ENCODE measurements at places on chromosomes 1 and 21. TPM values are rescaled to one million over a fixed set of nuclear protein-coding genes. Genes with fewer than 3 reads are reported as not detected.

Gene BTBD8
- total RNA-seq = 0.67 TPM

Gene PADI6
- not detected for total RNA-seq

Gene SERPINC1
- not detected for total RNA-seq

Gene AURKAIP1
- total RNA-seq = 216 TPM

Gene TMEM82
- not detected for total RNA-seq

Gene CKS1B
- 72.9 TPM for total RNA-seq

- peaks cover 28% of the 10 kb centered on the region for H3K36me3 ChIP-seq
- no peak for DNase-seq
- H3K27ac ChIP-seq = no peak overlapping the region
Measured at GRCh38 chr1:89581859-89582258, 51.1 kb upstream of the LRRC8C start.

DNA sequence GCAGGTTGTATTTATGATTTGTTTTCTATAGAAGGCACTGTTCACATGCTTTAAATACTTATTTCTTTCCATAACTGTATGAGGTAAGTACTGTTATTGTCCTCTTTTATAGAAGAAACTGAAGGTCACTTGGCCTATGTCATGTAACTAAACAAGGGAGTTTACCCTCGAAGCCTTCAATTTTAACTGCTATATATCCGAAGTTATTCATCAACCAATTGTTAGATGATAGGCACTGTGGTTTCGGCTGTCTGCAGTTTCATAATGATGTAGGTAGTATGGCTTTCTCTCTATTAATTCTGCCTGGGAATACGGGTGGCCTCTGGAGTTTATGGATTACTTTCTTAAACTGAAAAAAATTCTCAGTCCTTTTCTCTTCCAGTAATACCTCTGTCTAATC is 413.3 kb upstream of the ADGRL2 start:
- H3K4me1 ChIP-seq = no peaks in the 10 kb centered on the region
- no peak overlapping the region for H3K27ac ChIP-seq
- no peak for DNase-seq
- H3K36me3 ChIP-seq = no peaks in the 10 kb centered on the region
- H3K27me3 ChIP-seq = no peaks in the 10 kb centered on the region

DNA sequence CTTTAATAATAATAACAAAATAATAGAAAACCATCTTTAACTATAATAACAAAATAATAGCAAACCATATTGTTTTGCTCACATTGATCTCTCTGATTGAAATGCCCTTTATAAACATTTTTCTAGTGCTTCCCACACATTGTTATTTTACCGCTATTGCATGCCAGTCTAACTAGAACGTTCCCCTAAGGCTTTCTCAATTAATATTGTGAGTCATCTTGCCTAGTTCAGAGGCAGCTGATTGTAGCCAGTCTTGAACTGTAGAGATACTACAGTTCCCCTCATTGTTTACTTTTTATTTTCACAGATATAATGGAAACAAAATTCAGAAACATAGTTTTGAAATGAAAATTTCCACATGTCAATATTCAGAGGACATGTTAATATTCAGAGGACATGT is 192.3 kb upstream of the ADGRL4 start:
- H3K27ac ChIP-seq = no peak overlapping the region
- no peaks in the 10 kb centered on the region for H3K36me3 ChIP-seq
- H3K27me3 ChIP-seq = no peaks in the 10 kb centered on the region
- H3K4me1 ChIP-seq = no peaks in the 10 kb centered on the region
- no peak overlapping the region for H3K4me3 ChIP-seq

DNA sequence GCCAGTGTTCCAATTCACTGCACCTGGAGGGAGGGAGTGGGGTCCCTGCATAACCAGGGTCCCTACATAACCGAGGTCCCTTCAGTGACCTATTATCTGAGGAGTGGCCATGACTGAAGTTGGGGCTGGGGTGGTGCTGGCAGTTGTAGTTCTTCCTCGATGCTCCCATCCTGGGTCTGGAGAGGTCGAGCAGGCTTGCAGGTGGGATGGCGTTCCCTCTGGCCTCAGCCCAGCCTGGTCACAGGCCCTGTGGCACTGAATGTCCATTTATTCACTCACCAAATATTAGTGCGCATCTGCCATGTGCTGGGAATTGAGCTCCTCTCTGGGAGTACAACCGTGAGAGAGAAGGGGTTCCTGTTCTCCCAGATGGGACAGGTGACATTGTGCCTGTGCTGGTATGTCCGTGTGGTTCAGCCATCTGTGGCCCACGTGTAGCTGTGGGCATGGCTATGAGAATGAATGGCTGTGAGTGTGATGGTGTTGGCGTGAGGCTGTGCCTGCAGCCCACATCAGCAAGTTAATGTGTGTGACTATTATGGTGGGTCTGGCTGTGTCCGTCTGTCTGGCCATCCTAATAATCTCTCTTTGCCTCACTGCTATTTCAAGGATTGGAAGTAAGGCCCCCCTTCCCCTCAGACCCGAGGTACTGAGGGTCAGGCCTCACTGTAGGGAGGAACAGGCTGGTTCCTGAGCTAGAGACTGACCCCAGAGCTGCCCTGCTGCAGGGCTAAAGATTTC is 3.9 kb upstream of the SLC6A9 start:
- H3K36me3 ChIP-seq = no peaks in the 10 kb centered on the region
- H3K27ac ChIP-seq = no peak overlapping the region
- no peak for DNase-seq
- H3K4me1 ChIP-seq = no peaks in the 10 kb centered on the region
- no peak overlapping the region for H3K4me3 ChIP-seq
- H3K27me3 ChIP-seq = peaks cover 2% of the 10 kb centered on the region

DNA sequence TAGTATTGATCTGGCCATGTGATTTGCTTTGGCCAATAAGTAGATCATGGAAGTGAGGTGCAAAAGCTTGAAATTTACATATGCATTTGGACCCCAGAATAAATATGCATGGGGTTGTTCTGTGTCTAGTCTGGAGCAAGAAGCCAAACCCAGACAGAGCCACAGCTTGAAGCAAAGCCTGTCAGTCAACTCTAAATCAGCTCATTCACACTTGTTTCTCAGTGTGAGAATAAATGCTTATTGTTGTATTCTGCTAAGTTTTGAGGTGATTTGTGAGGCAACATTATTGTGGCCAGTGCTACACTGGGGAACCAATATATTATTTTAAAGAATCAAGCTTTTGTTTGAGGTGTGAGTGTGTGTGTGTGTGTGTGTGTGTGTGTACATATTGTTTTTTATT is 12.2 kb upstream of the PGLYRP3 start:
- H3K27ac ChIP-seq = no peak overlapping the region
- no peak overlapping the region for H3K4me3 ChIP-seq
- peaks cover 11% of the 10 kb centered on the region for H3K36me3 ChIP-seq
- no peaks in the 10 kb centered on the region for H3K4me1 ChIP-seq
- peaks cover 38% of the 10 kb centered on the region for H3K27me3 ChIP-seq

DNA sequence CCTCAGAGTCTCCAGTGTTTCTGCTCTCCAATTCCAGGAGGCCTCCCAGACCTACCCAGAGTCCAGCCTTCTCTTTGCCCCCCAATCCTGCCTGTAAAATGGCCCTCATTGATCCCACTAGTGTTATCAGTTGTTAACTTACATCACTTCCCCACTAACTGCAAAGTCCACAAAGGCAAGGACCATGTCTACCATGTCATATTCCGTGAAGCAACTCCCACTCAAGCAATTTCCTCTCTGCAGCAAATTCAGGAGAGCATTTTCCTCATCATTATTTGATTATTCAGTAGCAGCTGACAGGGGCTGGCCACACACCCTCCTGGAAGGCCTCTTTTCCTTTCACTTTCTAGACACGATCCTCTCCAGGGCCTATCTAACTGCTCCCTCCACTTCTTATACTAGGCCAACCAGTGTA is 153.5 kb downstream of the RERE start:
- no peaks in the 10 kb centered on the region for H3K27me3 ChIP-seq
- H3K4me3 ChIP-seq = no peak overlapping the region
- no peaks in the 10 kb centered on the region for H3K36me3 ChIP-seq
- peaks cover 7% of the 10 kb centered on the region for H3K4me1 ChIP-seq
- no peak overlapping the region for H3K27ac ChIP-seq

DNA sequence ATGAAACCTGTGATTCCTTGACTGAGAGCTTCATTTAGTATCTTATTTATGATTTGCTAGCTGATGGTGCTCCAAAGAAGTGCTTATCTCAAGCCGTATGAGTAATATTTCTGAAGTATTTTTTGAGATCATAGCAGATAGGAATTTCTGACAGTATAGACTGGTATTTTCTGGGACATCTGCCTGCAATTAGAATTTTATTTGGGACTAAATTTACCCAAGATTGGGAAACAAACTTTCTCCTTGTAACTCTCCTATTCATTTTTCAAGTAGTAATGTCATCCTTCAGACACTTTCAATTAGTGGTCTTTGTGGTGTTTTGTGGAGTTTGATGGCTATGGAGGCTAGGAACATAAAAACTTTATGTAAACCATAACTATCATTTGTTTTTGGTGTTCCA is 597.2 kb upstream of the ZP4 start:
- H3K27ac ChIP-seq = no peak overlapping the region
- H3K36me3 ChIP-seq = no peaks in the 10 kb centered on the region
- no peak for DNase-seq
- no peaks in the 10 kb centered on the region for H3K27me3 ChIP-seq
- no peaks in the 10 kb centered on the region for H3K4me1 ChIP-seq

DNA sequence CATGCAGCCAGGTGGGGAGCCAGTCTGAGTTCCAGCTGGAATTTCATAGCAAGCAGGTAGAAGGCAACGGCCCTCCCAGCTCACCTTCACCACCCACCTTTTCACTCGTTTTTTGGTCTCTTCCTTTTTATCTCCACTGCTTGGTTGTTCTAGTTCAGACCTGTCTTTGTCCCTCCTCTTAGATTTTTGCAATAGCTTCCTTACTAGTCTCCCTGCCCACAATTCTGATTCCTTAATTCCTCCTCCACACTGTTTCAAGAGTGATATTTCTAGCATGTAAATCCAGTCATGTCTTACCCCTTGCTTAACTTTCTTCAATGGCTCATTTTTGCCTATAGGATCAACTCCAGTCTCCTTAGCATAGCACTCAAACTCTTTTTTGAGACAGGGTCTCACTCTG is 119.6 kb downstream of the TMEM53 start:
- DNase-seq = no peak
- H3K4me3 ChIP-seq = no peak overlapping the region
- no peaks in the 10 kb centered on the region for H3K4me1 ChIP-seq
- no peaks in the 10 kb centered on the region for H3K36me3 ChIP-seq

DNA sequence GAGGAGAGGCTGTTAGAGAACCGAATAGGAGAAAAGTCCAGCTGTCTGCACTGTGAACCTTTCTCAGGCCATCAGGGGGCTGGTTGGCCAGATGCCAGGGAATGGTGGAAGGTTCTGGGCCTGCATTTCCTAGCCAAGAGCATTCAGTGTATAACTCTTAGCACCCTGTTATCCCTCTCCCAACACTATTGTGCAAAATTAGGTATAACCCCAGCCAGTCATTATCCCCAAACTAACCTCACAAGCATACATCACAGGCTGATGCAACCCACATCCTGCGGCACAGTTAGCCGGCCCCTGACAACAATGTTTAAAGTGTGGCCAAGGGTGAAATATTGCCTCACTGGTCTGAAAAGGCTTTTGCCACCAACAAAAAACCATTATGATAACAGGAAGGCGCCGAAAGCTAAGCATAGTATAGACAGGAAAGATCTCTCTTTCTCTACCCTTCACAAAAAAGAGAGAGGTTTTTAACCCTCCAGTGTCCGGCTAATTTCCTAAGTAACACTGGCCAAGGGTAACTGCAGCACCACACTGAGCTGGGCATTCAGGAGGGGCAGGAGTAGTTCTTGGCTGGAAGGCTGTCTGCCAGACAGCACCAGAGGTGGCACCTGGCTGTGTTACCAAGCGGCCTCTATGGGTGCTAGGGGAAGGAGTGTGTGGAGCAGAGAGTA is 77.3 kb upstream of the BCAR3 start:
- peaks cover 77% of the 10 kb centered on the region for H3K4me1 ChIP-seq
- peak; percentile 89 for DNase-seq
- H3K4me3 ChIP-seq = peak overlapping the region; percentile 76
- H3K27ac ChIP-seq = peak overlapping the region; percentile 94
- H3K36me3 ChIP-seq = peaks cover 17% of the 10 kb centered on the region

- peaks cover 4% of the 10 kb centered on the region for H3K36me3 ChIP-seq
- no peak for DNase-seq
- no peaks in the 10 kb centered on the region for H3K4me1 ChIP-seq
- H3K27ac ChIP-seq = no peak overlapping the region
- peaks cover 12% of the 10 kb centered on the region for H3K27me3 ChIP-seq
- no peak overlapping the region for H3K4me3 ChIP-seq
Measured at GRCh38 chr1:119626841-119627240, 21.2 kb downstream of the ZNF697 start.

GRCh38 chr1:73903092-73903491 is 294.9 kb downstream of the LRRIQ3 start:
- no peak overlapping the region for H3K27ac ChIP-seq
- H3K36me3 ChIP-seq = no peaks in the 10 kb centered on the region
- DNase-seq = no peak
- H3K4me3 ChIP-seq = no peak overlapping the region
- H3K27me3 ChIP-seq = no peaks in the 10 kb centered on the region

DNA sequence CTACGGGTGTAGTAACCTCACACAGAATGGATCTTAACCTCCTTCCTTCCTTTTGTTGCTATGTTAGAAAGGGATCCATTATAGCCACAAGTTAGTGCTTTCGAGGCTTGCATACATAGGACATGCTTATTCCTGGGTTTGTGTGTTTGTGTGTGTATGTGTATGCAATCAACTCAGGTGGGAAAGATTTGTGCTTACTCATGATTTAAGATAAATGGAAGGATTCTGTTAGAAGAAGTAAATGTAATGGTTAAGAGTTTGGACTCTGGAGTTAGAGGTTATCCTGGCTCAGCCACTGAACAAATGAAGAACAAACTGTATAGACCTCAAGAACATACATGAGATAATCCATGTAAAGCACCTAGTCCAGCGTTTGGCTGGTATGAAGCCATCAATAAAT is 28.8 kb downstream of the BTG3 start:
- H3K36me3 ChIP-seq = no peaks in the 10 kb centered on the region
- no peaks in the 10 kb centered on the region for H3K4me1 ChIP-seq
- DNase-seq = no peak
- no peak overlapping the region for H3K4me3 ChIP-seq

GRCh38 chr1:44120398-44120949 is 1.9 kb downstream of the KLF17 start:
- no peaks in the 10 kb centered on the region for H3K4me1 ChIP-seq
- H3K4me3 ChIP-seq = no peak overlapping the region
- no peak for DNase-seq
- H3K27ac ChIP-seq = no peak overlapping the region
- H3K36me3 ChIP-seq = no peaks in the 10 kb centered on the region

GRCh38 chr1:205798577-205798976 is 14.4 kb downstream of the SLC41A1 start:
- H3K36me3 ChIP-seq = peaks cover 9% of the 10 kb centered on the region
- no peak overlapping the region for H3K4me3 ChIP-seq
- no peak for DNase-seq
- H3K27me3 ChIP-seq = no peaks in the 10 kb centered on the region

DNA sequence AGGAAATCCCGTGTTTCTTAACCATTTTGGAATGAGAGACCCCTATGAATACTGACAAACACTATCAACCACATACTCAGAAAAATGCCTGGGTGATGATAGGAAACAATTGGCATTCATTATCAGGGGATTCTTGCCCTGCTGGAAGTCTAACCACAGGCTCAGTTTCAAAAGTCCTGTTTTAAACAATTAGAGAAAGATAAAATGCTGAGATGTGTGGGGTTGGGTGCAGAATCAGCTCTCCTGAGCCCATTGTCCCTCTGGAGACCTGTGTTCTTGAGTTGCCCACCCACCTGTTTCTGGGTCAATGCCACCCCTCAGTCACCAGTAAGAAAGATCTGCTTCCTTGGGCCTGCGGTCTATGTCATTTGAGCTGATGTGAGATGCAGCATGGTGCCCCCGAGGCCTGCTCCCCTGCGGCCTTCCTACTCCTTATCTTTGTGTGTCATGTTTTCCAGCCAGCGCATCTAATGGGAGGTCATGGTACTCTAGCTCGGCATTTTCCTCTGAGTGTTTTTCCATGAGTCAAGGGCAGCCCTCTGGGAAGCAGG is 130.3 kb upstream of the PLXNA2 start:
- H3K36me3 ChIP-seq = no peaks in the 10 kb centered on the region
- H3K27ac ChIP-seq = no peak overlapping the region
- no peak overlapping the region for H3K4me3 ChIP-seq
- no peak for DNase-seq
- no peaks in the 10 kb centered on the region for H3K4me1 ChIP-seq
